ENCODE measurements at places on chromosomes 6 and 20.

DNA sequence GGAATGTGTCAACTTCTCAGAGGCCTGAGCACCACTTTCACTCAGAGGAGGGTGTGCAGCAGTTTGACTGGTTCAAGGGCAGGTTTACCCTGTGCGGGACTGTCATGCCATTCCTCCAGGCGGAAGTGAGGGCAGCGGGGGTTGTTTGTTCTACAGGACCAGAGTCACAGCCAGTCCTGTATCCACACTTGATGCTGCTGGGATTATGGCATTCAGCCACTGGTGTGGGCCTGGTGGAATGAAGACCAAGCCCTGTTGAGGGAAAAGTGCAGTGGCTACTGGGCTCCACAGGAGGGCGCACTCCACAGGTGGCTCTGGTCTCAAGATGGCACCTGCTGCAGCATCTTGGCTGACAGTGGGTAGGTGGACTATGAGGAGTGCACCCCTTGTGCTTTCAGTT lies 14.8 kb downstream of the SEMG2 start:
- no peak for DNase-seq

GRCh38 chr6:24642061-24642460 lies 3.9 kb downstream of the KIAA0319 start:
- no peak for DNase-seq

- no peak for DNase-seq
Measured at GRCh38 chr20:37729452-37729851, 35.6 kb downstream of the CTNNBL1 start.

GRCh38 chr20:57651881-57652605 lies 31.8 kb upstream of the ZBP1 start:
- DNase-seq = no peak

DNA sequence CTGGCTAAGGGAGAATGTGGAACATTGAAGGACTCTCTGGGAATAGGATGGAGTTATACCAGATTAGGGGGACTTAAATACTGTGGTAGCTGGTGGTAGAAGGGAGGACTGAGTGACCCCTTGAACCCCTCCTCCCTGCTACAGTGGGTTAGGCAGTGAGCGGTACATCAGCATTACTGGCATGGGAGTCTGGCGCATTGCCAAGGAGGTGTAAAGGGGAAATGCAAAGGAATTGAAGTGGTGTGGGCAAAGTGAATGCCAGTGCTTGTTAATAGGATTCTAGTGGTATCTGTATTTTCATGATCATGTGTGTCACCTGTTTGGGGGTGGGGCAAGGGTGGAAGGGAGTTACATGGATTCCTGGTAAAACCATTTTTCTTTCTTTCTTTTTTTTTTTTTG lies 60.1 kb downstream of the GFRA4 start:
- DNase-seq = no peak

All from stimulated activated CD8-positive, alpha-beta memory T cell treated with anti-CD3 and anti-CD28 coated beads, Interleukin-7, amount 100 ng/mL, for 1 hour (primary cell).